ENCODE measurements at places on chromosomes 1 and 21.
A peak's percentile ranks its signal among the peaks of the same experiment; 100 is the strongest.

DNA sequence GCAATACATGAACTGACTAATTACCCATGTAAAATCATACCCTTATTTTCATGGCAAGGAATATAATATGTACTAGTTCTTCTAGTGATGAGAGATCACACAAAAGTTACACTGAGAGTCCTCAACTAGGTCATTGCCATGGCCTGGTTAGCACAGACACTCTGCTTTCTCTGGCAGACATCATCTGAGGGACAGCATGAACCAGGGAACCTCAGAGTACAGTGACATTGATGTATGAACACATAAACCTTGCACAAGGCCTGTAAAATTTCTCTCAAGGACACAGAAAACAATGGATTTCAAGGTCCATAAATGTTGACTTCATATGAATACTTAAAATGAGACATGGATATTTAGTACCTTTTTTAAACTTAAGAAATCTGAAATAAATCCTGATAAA is 108.8 kb upstream of the MAGI3 start:
- no peak for DNase-seq

- DNase-seq = no peak
Observed at GRCh38 chr1:200342511-200343311, 67.1 kb downstream of the ZNF281 start.

GRCh38 chr1:183101841-183102276 is 78.6 kb downstream of the LAMC1 start:
- DNase-seq = no peak

DNA sequence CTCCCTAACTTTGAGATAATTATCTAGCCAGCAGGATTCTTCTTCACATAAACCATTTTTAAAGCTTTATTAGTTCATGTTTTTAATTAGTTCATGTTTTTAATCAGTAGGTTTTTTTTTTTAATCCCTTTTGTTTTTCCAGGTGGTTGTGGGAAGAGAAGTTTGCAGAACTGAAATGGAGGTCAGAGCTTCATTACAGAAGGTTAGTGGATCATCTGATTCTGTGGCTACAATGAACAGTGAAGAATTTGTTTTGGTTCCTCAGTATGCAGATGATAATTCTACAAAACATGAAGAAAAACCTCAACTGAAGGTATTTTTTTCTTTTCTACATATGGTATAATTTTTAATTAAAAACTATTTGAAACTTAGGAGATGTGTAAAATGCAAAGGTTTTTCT is 59.7 kb downstream of the RABGAP1L start:
- no peak for DNase-seq

GRCh38 chr1:17952506-17952905 is 155.1 kb upstream of the IGSF21 start:
- no peak for DNase-seq

DNA sequence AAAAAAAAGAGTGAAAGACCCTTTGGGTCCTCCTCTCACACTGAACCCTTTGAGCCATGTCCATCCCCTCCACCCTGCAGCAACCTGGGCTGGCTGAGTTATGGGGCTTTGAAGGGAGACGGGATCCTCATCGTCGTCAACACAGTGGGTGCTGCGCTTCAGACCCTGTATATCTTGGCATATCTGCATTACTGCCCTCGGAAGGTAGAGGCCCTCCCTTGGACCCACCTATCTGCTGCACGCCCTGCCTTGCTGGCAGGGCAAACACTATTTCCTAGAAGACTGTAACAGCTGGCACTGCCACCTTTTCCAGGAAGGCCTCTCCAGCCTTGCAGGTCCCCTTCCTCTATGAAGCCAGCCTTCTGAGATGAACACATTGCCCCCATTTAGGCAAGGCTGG is 1.1 kb downstream of the SLC50A1 start:
- DNase-seq = no peak

- DNase-seq = no peak
Observed at GRCh38 chr1:100265562-100265930, 470 bp upstream of the RTCA start.

GRCh38 chr1:25642574-25643108 is 26.1 kb downstream of the MAN1C1 start:
- peak; percentile 10 for DNase-seq

- DNase-seq = no peak
Observed at GRCh38 chr1:205711105-205712048, 31.1 kb upstream of the SLC45A3 start.

DNA sequence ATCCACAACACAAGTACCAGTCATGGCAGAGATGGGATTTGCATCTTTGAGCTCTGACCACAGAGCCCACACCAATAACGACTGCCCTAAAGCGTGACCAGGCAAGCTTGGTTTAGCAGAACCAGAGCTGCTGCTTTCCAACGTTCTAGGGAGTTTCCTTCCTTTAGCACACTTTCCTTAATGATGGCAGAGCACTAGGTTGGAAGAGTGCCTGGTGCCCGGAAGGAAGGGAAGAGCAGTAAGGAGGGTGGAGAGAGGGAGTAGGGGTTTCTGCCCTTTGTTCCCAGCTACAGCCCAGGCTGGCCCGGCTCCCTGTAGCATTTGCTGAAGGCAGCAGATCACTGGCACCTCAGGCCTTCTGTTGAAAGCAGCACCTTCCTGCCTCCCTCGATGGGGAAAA is 6.1 kb upstream of the EVA1C start:
- no peak for DNase-seq

DNA sequence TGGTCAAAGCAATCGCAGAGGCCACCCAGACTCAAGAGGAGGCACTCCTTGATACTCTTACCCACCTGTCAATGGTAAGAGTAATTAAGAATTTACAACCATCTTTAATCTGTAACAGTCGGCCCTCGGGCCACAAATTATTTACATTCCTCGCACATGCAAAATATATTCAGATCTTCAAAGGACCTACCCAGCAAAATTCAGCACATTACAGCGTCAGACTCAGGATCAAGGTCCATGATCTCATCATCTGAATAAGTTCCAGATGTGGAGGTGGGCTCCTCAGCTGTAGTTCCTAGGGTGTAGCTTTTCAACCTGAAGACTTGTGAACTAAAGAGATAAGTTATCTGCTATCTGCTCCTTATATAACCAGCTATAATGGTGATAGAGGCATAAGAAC is 17.1 kb upstream of the RNF11 start:
- DNase-seq = no peak

DNA sequence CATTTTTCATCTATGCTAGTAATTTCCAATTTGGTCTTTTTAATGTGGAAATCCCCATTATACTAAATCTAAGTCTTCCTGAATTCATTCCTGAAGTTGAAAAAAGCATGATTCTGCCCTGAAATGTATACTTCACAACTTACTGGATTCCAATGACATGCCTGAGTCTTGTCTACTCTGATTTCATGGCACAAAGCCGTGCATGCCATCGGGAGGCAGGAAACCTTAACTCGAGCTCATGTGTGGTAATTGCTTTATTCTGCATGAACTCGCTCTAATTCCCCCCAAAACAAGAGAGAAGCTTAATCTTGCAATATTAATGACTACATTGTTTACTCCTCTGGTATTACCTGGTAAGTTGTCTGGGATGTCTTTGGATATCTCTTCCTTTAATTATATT is 39.6 kb upstream of the PBX1 start:
- DNase-seq = no peak

Data from H1 (cell line).